ENCODE measurements at places on chromosomes 2 and 18.

- DNase-seq, result no peak
These were observed 465.9 kb downstream of the TXNL1 start for GRCh38 chr18:56172527-56172926.

GRCh38 chr2:228474466-228474865, 293.0 kb upstream of the SPHKAP start:
- no peak for DNase-seq

- DNase-seq, result no peak
These were observed 154.9 kb downstream of the MGAT5 start for GRCh38 chr2:134408791-134409190.

DNA sequence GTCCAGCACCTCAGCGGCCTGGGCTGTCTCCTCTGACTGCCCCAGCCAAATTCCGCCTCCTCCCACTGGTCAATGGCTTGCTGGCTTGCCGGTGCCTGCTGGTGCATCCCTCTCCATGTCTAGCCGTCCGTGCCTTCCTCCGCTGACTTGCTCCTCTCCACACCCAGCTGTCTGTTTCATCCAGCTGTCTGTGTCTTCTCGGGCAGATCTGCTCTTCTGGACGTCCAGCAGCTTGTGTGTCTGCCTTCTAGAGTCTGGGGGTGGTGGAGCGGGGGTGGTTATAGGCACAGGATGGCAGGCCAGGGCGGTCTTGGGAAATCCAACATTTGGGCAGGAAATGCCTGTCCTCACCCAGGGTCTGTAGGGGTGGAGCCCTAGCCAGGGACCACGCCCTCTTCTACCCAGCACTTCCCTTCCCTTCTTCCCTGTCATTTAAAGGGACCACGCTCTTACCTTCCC, 369.2 kb downstream of the GALNT13 start:
- DNase-seq, result no peak

DNA sequence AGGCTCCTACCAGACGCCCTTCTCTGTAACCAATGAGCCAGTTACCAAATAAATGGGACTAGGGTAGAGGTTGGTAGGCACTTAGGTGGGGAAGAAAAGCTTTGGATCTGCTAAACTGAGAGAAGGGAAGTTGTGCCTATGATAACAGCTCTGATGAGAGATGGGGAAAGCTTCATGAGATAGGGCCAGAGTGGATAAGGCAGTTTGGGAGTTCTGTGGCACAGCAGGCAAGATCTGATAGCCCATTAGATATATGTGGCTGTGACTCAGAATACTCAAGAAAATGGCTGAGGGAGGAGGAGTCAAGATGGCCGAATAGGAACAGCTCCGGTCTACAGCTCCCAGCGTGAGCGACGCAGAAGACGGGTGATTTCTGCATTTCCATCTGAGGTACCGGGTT, 99.8 kb downstream of the PDE11A start:
- DNase-seq, result no peak

- DNase-seq, result no peak
These were observed 175.3 kb upstream of the THUMPD2 start for GRCh38 chr2:39954346-39954745.

DNA sequence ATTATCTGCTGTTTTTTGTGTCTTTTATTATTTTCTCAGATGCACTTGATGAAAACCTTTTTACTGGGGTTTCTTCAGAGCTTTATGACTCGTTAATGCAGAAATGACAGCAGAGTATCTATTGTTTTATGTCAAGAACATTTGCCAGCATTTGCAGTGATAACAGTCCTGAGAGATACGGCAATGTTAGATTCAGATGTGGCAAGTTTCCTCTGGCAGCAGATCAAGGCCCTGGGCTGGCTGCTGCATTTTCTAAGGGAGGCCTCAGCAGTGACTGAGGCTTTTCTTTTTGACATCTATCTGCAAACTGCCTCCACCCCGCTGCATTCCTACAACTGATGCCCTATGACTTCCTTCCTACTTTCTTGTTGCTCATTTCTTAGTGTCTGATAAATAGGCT, 40.2 kb downstream of the EFEMP1 start:
- no peak for DNase-seq

DNA sequence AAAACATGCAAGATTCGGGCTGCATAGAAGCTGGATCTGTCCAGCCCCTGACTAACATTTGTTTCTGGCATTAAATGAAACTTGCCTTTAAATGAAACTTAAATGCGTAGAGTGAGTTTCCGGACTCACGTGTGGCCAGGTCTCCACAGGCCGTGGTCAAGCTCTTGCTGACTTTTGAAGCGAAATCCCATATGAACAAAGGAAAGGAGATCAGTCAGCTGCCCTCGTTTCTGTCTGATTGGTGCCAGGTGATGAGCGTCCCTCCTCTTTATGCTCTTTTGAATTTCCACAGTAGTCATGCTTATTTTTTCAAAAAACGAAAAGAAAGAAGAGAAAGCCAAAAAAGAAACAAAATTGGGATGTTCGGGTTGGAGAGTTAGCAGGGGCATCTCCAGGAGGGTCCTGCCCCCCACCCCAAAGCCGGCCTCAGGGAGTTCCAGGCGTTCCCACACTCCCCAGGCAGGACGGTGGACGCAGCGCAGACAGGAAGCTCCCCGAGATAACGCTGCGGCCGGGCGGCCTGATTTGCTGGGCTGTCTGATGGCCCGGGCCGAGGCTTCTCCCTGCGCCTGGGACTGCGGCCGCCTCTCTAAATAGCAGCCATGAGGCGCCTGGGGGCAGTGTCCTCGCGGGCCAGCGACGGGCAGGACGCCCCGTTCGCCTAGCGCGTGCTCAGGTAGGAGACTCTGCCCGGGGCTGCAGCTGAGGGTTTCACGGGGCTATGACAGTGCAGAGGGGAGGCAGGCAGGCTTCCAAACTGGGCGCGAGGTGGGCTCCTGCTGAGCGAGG, at the start of gene COLEC11:
Gene COLEC11 (plus strand): TSS at position 620 of the 789 bp plus-strand sequence. CDS start 9,229 bp downstream, outside the sequence.
- no peak for DNase-seq

- no peak for DNase-seq
These were observed 275.1 kb downstream of the AGPS start for GRCh38 chr2:177667626-177668025.

Measured in CD8-positive, alpha-beta T cell (primary cell).